T-helper 1 cell (primary cell): ENCODE measurements at places on chromosomes 4 and X.

DNA sequence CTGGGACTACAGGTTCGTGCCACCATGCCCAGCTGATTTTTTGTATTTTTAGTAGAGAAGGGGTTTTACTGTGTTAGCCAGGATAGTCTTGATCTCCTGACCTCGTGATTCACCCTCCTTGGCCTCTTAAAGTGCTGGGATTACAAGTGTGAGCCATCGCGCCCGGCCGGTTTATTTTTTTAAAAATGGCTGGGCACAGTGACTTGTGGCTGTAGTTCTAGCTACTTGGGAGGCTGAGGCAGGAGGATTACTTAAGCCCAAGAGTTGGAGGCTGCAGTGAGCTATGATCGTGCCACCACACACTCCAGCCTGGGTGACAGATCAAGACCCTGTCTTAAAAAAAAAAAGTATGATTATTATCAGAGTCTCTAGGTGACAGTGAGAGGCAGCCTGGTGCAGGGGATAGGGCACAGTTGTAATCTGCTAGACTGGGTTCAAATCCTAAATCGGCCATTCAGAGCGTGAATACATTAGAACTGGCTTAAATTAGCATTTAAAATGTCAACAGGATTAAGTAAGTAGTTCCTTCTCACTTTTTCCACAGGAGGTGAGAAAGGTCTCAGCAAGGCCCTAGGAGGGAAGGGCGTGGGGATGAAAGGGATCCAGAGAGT is 435 bp upstream of the MGST2 start:
- no peak for DNase-seq

GRCh38 chr4:184503869-184504300 is 29.5 kb upstream of the IRF2 start:
- DNase-seq, result no peak

GRCh38 chrX:39150220-39150619 is 349.0 kb downstream of the MID1IP1 start:
- no peak for DNase-seq

DNA sequence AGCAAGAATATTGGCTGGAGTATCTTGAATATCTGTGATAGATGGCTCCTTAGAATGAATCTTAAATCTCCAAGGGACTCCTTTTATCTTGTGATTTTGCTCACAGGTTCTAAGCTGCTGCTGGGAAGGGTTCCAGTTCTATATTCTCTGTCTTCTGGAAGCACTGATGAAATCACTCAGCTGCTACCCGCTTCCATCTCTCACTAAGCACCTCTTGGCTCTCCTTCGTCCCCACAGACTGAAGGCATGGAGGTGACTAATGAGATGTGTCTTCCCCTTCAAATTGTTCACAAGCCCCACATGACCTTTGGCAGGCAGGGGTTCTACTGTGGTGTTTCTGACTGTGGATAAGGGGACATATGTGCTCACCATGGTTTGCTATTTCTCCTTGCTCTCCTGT is 75.9 kb downstream of the C4orf51 start:
- DNase-seq, result no peak

GRCh38 chr4:3085948-3086670 is 11.6 kb downstream of the HTT start:
- DNase-seq, result no peak

- no peak for DNase-seq
Measured at GRCh38 chr4:21386166-21386780, 562.3 kb downstream of the KCNIP4 start.

DNA sequence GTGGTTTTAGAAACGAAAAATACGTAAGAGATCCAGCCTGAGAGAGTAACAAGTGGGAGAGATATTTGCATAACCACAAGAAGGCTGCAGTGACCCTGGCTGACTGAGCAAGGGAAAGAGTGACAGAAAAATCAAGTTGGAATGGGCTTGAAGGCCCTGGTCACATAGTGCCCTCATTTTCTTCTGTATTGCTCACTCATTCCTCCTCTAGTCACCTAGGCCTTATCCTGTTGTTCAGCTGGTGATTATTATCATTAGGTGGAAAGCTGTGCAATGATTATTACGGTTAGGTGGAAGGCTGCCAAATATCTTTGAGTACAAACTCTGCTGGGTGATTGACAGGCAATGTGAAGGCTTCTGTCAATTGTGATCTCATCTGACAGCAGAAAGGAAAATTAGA is 2384.1 kb downstream of the PCDH7 start:
- no peak for DNase-seq

DNA sequence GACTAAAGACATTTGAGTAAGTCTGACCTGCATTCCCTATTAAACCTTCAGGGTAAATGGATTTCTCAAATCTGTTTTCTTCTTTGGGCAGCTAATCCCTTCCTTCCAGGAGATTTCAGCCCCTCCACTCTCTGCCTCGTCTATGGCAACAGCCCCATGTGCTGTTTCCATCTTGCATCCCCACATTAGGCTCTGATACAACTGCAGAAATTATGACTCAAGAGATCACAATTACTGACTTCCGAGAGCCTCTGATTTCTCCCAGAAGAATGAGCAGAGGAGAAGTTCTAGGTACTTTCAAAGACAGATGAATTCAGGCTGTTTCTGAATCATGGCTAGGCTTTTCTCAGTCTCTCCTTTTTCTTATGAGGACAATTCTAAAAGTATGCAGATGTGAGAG is 38.7 kb downstream of the RAI2 start:
- DNase-seq, result no peak

GRCh38 chr4:98677799-98678198 is 19.4 kb upstream of the TSPAN5 start:
- DNase-seq, result no peak

GRCh38 chr4:115938764-115939443 is 825.5 kb upstream of the NDST4 start:
- DNase-seq, result no peak

DNA sequence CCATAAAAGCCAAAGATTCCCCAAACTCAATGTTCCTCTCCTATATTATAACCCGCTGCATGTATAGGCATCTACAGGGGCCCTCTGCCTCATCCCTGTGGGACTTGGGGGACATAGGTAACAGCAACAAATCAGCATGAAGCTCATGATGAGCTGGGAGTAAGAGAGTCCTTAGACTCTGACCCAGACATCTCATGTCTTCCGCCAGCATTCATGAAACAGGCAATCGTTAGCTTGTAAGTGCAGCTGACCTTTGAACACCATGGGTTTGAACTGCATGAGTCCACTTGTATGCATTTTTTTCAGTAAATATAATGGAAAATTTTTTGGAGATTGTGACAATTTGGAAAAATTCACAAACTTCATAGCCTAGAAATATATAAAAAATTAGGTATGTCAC is 10.4 kb upstream of the SCOC start:
- DNase-seq, result no peak

DNA sequence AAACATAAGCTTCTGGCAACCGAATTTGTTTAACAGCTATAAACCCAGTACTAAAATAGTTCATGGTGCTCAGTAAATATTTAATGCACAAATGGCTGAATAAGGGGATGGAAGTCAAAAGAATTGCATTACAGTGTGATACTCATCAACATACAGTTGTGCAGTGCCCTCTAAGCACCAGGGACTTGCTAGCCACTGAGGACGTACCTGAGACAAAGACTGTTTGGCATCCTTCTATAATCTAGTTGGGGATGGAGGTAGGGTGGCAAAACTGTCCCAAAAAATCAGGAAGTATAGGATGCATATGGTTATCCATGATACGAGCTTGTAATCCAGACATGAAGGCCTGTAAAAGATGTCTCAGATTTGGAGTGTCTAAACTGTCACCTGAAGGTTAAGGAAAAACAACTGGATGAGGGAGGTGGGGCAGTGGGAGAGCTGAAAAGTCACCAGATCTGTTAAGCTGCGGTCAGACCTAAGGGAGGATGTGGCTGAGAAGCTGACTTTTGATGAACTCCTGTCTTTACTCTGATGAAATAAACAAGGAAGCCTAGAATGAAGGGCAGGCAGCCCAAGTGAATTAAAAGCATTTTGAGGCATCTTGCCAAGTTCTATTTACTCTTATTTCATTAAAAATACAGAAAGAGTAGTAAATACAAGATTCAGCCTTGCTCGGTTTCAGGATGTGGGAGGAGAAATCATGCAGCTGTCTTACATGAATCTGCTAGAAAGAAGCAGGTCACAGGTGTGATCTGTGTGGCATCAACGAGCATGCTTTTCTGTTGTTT is 12.0 kb upstream of the CD38 start:
- DNase-seq, result peak; percentile 54

DNA sequence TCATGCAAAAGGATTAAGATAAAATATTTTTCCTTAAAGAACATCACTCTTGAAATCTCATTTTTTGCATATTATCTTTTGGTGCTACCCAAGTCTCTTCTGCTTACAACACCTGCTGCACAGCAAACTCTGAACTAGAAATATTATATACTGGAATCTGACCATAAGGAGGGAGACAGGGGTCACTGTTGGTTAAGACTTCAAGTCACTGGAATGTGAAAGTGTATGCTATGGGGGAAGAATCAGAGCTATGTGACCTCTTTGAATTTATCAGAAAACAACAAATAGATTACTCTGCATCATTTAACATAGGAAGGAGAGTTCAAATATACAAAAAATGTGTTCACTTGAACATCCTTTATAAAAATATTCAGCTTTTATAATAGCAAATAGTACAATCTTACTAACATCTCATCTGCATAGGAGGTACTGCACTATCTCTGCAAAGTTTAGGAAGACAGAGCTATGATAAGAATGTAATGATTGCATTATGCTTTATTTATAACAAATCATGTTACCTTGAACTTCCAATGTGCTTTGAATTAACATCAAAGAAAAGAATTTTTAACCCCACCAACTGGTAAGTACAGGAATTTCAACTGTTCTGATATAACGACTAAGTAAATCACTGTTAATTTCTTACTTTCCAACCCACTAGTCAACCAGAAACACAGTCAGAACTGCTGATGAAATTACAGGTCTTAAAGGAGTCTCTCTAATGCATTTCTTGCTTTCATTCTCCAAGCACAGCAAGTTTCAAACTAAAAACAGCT is 69.8 kb downstream of the ZNF827 start:
- DNase-seq, result no peak

DNA sequence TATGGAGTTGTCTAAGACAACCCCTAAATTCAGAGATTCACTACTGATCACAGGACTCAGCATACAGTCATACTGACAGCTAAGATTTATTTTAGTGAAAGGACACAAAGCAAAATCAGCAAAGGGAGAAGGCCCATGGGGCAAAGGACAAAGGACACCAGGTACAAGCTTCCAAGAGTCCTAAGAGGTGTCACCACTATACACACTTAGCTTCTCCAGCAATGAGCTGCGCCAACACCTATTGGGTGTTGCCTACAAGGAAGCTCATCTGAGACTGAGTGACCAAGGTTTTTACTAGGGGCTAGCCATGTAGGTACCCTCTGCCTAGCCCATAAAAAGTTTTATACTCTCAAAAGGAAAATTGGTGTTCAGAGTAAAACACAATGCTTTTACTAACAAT is 55.4 kb upstream of the PABPC1L2A start:
- DNase-seq, result no peak

GRCh38 chrX:39850630-39851152 is 247.1 kb downstream of the BCOR start:
- DNase-seq, result no peak

GRCh38 chr4:177127658-177128057 is 182.0 kb upstream of the NEIL3 start:
- DNase-seq, result no peak
